ENCODE measurements at places on chromosomes 4 and X.
A peak's percentile ranks its signal among the peaks of the same experiment; 100 is the strongest.

GRCh38 chrX:105650986-105651385, 171.4 kb upstream of the NRK start:
- DNase-seq, result no peak
- H3K4me3 ChIP-seq, result no peak overlapping the region
- H3K27me3 ChIP-seq, result no peaks in the 10 kb centered on the region
- H3K4me1 ChIP-seq, result no peaks in the 10 kb centered on the region

- peak overlapping the region; percentile 87 for H3K4me3 ChIP-seq
- H3K27me3 ChIP-seq, result no peaks in the 10 kb centered on the region
- peaks cover 20% of the 10 kb centered on the region for H3K4me1 ChIP-seq
- peak overlapping the region; percentile 88 for H3K27ac ChIP-seq
- H3K36me3 ChIP-seq, result peaks cover 27% of the 10 kb centered on the region
- peak; percentile 14 for DNase-seq
Observed at GRCh38 chr4:125091-125771, 930 bp downstream of the ZNF718 start.

- DNase-seq, result no peak
- H3K27ac ChIP-seq, result no peak overlapping the region
- peaks cover 79% of the 10 kb centered on the region for H3K36me3 ChIP-seq
- H3K4me3 ChIP-seq, result no peak overlapping the region
Observed at GRCh38 chr4:7029212-7029611, 14.0 kb upstream of the TADA2B start.

GRCh38 chr4:186904101-186904500, 180.4 kb upstream of the FAT1 start:
- H3K27me3 ChIP-seq, result no peaks in the 10 kb centered on the region
- H3K4me1 ChIP-seq, result no peaks in the 10 kb centered on the region
- DNase-seq, result no peak
- no peak overlapping the region for H3K4me3 ChIP-seq

- no peak overlapping the region for H3K4me3 ChIP-seq
- DNase-seq, result no peak
- H3K36me3 ChIP-seq, result no peaks in the 10 kb centered on the region
Observed at GRCh38 chrX:74781507-74782034, 143.7 kb downstream of the NEXMIF start.

DNA sequence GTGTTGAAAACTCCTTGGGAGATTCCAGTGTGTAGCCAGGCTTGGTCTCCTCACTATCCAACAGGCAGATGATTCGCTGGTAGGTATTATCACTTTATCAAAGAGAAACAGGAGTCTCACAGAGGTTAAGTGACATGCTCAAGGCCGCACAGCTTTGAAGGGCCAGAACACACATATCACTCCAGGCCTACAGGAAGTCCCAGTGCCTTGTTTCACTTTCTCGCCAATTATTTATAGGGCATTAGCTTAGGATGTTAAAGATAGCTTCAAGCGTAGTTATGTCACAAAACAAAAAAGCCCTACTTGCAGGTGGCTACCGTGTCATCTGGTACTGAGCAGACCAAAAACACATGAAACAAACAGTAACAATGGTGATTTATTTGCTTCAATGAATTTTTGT, 13.2 kb downstream of the ATP8A1 start:
- no peak for DNase-seq
- no peak overlapping the region for H3K27ac ChIP-seq
- no peaks in the 10 kb centered on the region for H3K36me3 ChIP-seq
- H3K27me3 ChIP-seq, result no peaks in the 10 kb centered on the region

DNA sequence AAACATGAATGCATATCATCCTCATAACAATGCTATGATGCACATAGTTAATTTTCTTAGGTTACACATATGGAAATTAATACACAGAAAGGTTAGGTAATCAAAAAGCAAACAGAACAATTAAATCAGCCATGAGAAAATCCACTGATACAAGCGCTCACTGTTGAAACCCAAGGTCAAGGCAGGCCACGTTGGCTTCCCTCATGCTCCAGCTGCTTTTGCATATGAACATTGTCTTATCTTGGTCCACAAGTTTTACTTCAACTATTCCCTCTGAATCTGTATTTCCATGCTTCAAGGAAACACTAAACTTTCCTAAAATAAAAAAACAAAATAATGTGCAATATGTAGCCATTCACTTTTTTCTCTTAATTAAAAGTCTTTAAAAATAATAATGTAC, 34.5 kb upstream of the PLA2G12A start:
- H3K4me1 ChIP-seq, result no peaks in the 10 kb centered on the region
- no peak overlapping the region for H3K4me3 ChIP-seq
- H3K27ac ChIP-seq, result no peak overlapping the region

GRCh38 chr4:121457278-121457875, 76.6 kb upstream of the QRFPR start:
- H3K4me1 ChIP-seq, result no peaks in the 10 kb centered on the region
- no peaks in the 10 kb centered on the region for H3K36me3 ChIP-seq
- peaks cover 8% of the 10 kb centered on the region for H3K27me3 ChIP-seq
- no peak for DNase-seq
- no peak overlapping the region for H3K27ac ChIP-seq

DNA sequence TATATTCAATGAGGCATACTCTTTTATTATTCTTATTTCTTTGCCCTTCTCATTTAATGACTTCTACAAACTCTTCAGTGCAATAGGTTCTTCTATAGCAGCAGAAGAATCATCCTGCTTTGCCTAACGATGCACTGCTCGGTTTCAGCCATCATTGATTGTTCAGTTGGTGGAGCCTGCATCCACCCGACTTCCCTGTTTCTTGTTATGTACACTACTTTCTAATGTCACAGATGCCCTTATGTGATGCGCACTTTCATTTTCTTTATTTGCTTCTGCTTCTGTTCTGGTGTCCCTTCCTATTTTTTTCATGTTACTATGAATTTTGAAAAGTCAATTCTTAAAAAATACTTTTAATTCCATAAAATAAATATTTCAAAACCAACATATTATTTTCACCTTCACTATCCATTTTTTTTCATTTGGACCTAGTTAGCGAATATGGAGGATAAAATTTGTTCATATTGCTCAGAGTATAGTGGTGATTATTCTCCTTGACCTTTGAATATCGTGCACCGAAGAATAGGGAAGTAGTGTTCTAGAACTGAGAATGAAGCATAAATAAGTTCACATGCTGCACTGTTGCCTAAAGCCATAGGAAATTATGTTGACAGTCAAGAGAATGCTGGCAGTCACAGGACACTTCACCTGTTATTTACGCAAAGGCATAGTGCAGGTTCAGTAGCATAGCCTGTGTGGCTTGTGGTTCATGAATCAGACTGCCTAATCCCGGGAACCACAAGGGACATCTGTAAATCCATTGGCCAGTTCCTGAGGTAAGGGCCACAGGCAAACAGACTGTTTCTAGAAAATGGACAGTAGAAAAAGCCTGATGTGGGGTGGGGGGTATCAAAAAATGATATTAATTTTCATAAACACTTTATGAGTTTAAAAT, 21.3 kb upstream of the SFRP2 start:
- H3K27me3 ChIP-seq, result no peaks in the 10 kb centered on the region
- no peaks in the 10 kb centered on the region for H3K4me1 ChIP-seq
- H3K27ac ChIP-seq, result no peak overlapping the region
- no peaks in the 10 kb centered on the region for H3K36me3 ChIP-seq
- DNase-seq, result no peak

DNA sequence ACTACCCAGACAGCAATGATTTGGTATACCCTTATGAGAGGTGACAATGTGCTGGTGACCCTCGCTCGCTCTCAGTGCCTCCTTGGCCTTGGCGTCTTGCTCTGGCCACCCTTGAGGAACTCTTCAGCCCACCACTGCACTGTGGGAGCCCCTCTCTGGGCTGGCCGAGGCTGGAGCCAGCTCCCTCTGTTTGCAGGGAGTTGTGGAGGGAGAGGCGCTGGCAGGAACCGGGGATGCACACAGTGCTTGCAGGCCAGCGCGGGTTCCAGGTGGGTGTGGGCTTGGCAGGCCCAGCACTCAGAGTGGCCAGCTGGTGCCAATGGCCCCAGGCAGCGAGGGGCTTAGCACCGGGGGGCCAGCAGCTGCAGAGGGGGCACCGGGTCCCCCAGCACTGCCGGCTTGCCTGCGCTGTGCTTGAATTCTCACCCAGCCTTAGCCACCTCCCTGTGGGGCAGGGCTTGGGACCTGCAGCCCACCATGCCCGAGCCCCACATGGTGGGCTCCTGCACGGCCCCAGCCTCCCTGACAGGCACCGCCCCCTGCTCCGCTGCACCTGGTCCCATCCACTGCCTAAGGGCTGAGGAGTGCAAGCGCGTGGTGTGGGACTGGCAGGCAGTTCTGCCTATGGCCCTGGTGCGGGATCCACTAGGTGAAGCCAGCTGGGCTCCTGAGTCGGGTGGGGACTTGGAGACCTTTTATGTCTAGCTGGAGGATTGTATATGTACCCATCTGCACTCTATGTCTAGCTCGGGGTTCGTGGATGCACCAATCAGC, 857.0 kb upstream of the IGFBP7 start:
- no peaks in the 10 kb centered on the region for H3K4me1 ChIP-seq
- no peaks in the 10 kb centered on the region for H3K27me3 ChIP-seq
- no peak for DNase-seq
- H3K27ac ChIP-seq, result no peak overlapping the region
- no peaks in the 10 kb centered on the region for H3K36me3 ChIP-seq

DNA sequence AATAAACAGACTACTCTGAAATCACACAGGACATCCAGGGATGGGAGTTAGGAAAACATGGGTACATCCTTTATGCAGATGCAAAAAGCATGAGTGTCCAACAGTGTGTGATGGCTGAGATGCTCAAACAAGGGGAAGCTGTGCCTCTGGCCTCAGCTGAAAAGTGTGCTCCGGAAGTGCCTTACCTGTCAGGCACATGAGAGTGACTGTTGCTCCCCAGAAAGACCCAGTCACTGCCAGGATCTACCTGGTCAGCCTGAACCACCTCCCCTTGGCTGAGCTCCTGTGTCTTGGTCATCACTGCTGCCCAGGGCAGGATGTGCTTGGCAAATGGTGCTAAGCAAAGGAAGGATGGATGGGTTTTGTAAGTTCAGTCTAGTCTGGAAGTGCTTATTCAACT, 4.0 kb downstream of the PPP2R2C start:
- no peak for DNase-seq
- H3K36me3 ChIP-seq, result no peaks in the 10 kb centered on the region
- peaks cover 19% of the 10 kb centered on the region for H3K27me3 ChIP-seq
- H3K27ac ChIP-seq, result no peak overlapping the region
- no peak overlapping the region for H3K4me3 ChIP-seq
- no peaks in the 10 kb centered on the region for H3K4me1 ChIP-seq

DNA sequence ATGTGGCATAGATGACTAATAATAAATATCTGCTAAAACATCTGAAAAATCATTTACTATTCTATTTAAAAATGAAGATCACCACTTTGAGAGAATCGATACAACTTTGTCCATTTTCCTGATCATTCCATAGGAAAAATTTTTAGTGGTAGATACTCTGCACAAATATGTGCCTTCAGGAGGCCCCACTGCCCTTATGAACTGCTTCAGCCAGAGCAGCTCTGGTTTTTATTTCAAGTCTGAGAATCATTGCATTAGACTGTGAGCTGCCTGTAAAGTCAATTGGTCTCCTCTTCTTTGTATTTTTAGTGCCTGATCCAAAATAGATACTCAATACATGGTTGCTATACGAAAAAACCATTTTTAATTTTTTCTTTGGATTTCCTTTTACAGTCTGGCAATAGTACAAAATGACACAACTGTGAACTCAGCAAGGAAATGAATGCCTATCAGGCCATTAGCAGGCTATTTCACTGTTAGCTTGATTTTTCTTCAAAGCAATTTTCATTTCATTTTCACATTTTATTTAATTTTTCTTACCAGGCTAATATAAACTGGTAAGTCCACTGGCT, 69.1 kb downstream of the SHISA3 start:
- H3K4me3 ChIP-seq, result no peak overlapping the region
- no peak for DNase-seq
- no peaks in the 10 kb centered on the region for H3K27me3 ChIP-seq
- no peak overlapping the region for H3K27ac ChIP-seq

GRCh38 chr4:100539706-100540105, 21.9 kb upstream of the EMCN start:
- H3K27ac ChIP-seq, result no peak overlapping the region
- no peak for DNase-seq
- H3K4me1 ChIP-seq, result no peaks in the 10 kb centered on the region
- H3K36me3 ChIP-seq, result no peaks in the 10 kb centered on the region

DNA sequence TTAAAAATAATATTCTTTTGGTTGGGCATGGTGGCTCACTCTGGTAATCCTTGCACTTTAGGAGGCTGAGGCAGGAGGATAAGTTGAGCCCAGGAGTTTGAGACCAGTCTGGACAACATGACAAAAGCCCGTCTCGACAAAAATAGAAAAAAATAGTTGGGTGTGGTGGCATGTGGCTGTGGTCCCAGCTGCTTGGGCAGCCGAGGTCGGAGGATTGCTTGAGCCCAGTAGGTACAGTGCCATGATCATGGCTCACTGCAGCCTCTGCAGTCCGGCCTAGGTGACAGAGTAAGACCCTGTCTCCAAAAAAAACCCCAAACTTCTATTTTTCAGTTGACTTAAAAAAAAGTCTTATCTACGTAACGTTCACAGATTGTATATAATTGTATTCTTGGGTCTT, 23.9 kb downstream of the UBE2K start:
- H3K36me3 ChIP-seq, result peaks cover 11% of the 10 kb centered on the region
- no peak overlapping the region for H3K27ac ChIP-seq
- no peak for DNase-seq
- H3K4me3 ChIP-seq, result no peak overlapping the region

DNA sequence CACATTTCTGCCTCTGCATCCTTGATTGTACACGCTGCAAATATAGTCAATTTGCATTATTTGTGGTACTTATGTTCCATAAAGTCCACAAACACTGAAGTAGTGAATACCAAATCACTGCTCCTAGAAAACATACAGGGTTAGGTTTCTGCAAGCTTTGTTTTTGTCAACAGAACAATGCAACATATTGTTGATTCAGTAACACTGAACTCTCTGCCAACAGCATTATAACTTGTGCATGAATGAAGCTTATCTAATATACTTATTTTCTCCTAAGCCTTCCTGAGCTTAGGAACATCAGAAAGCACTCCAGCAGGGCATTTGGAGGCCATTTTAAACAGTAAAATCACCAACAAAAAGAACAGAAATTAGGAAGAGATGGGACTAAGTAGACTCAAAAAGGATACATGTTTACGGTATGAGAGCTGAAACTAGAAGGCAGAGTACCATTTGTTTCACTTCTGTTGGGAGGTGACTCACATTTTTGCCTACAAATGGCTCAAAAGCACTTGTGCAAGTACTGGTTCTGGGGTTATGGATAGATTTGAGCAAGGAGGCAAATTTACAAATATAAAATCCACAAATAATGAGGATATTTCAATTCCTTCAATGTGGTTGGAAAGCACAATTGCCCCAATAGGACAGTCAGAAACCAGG, 14.1 kb downstream of the COX18 start:
- no peaks in the 10 kb centered on the region for H3K4me1 ChIP-seq
- H3K4me3 ChIP-seq, result no peak overlapping the region
- DNase-seq, result no peak
- no peak overlapping the region for H3K27ac ChIP-seq

- no peak overlapping the region for H3K4me3 ChIP-seq
- H3K27me3 ChIP-seq, result no peaks in the 10 kb centered on the region
- H3K36me3 ChIP-seq, result peaks cover 7% of the 10 kb centered on the region
- no peak overlapping the region for H3K27ac ChIP-seq
- no peaks in the 10 kb centered on the region for H3K4me1 ChIP-seq
- DNase-seq, result no peak
Observed at GRCh38 chrX:2423899-2424298, 76.9 kb downstream of the DHRSX start.

Measured in CD4-positive, CD25-positive, alpha-beta regulatory T cell (primary cell).